ENCODE measurements at places on chromosomes 2 and 18. TPM values are rescaled to one million over a fixed set of nuclear protein-coding genes. Genes with fewer than 3 reads are reported as not detected.

DNA sequence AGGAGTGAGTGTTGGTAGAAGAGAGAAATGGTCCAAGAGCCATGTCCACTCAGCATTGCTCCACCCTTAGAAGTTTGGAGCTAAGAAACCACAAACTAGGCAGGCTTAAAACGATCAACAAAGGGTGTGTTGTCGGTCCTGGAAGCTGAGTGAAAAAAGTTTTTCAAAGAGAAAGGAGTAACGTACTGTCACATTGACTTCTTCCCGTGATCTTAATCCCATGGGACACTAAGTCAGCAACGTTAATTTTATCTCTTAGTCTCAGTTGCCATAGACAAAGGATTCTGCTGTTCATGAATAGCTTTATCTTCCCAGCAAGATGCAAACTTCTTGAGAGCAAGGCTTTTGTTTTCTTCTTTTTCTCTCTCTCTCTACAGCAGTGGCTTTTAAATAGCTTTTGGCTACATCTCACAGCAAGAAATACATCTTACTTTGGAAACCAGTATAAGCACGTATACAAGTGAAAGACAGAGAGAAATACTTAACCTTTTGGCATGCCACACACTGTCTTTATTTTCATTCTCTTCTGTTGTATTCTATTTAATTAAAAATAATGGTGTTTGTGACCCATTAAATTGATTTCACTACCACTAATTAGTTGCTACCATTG, 377.4 kb downstream of the TGIF1 start:
- no peaks in the 10 kb centered on the region for H3K27me3 ChIP-seq
- H3K4me3 ChIP-seq, result no peak overlapping the region
- H3K36me3 ChIP-seq, result no peaks in the 10 kb centered on the region
- H3K4me1 ChIP-seq, result no peaks in the 10 kb centered on the region
- DNase-seq, result no peak
- no peak overlapping the region for H3K27ac ChIP-seq

DNA sequence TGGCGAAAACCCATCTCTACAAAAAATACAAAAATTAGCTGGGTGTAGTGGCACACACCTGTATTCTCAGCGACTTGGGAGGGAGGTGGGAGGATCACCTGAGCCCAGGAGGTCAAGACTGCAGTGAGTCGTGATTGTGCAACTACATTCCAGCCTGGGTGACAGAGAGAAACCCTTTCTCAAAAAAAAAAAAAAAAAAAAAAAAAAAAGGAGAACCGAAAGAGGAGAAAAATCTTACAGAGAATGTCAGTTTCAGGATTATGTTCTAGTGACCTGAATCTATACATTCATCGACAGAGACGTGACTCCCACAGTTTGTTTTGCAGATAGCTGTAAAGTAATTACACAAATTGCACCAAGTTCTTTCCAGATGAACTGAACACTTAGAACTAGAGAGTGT, 187.8 kb downstream of the FTCDNL1 start:
- no peaks in the 10 kb centered on the region for H3K27me3 ChIP-seq
- DNase-seq, result no peak
- H3K36me3 ChIP-seq, result no peaks in the 10 kb centered on the region
- no peak overlapping the region for H3K27ac ChIP-seq
- H3K4me3 ChIP-seq, result no peak overlapping the region

DNA sequence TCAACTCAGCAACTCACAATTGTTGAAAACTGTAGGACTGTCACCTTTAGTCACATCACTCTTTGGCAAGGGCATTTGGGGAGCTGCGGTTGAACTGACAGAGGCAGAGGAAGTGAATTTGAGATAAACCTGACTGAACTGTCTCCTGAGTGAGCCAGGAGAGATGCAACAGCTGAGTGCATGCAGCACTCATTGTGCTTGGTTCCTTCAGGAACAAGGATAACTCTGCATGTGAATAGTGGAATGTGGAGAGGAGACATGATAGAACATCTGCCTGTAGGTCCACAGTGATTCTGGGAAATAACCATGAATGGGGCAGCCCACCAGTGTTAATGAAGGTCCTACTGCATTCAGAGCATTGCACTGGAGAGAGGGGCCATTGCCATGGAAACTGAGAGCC, 494.7 kb downstream of the STK39 start:
- H3K36me3 ChIP-seq, result no peaks in the 10 kb centered on the region
- H3K4me3 ChIP-seq, result no peak overlapping the region
- H3K27me3 ChIP-seq, result no peaks in the 10 kb centered on the region
- no peaks in the 10 kb centered on the region for H3K4me1 ChIP-seq
- H3K27ac ChIP-seq, result no peak overlapping the region

- H3K27ac ChIP-seq, result no peak overlapping the region
- H3K36me3 ChIP-seq, result no peaks in the 10 kb centered on the region
- H3K4me1 ChIP-seq, result no peaks in the 10 kb centered on the region
- no peaks in the 10 kb centered on the region for H3K27me3 ChIP-seq
- no peak for DNase-seq
These were observed 179.8 kb downstream of the SH3BP4 start for GRCh38 chr2:235131334-235132305.

CERKL gene
- not detected for total RNA-seq
